Epithelial cell of alveolus of lung (primary cell): ENCODE measurements at places on chromosomes 3 and 15. TPM values are rescaled to one million over a fixed set of nuclear protein-coding genes. Genes with fewer than 3 reads are reported as not detected.

KLF15 gene
- total RNA-seq, result 2.1 and 9.5 TPM in 2 replicates

TRIM42 gene
- not detected in 2 replicates for total RNA-seq

TRIM59 gene
- 24.8 and 32.1 TPM in 2 replicates for total RNA-seq

RTP3 gene
- total RNA-seq, result not detected in 2 replicates

CLEC3B gene
- 0.52 and 1.7 TPM in 2 replicates for total RNA-seq
